ENCODE measurements at places on chromosomes 7 and 10.

DNA sequence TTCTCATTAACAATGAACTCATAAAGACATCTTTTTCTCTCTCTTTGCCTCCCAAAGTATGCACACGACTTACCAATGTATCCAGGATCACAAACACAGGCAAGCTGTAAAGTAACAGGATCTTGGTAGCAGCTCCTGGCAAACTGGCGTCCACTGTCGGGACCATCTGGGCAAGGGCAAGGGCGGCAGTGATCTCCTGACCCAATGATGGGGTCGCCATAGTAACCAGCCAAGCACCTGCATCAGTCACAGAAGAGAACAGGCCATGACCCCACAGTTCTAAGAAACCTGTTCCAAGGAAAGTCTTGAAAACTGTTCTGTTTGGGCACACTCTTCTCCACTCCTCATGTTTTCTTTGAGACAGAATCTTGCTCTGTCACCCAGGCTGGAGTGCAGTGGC is 47.6 kb downstream of the LAMB1 start:
- no peak for DNase-seq

DNA sequence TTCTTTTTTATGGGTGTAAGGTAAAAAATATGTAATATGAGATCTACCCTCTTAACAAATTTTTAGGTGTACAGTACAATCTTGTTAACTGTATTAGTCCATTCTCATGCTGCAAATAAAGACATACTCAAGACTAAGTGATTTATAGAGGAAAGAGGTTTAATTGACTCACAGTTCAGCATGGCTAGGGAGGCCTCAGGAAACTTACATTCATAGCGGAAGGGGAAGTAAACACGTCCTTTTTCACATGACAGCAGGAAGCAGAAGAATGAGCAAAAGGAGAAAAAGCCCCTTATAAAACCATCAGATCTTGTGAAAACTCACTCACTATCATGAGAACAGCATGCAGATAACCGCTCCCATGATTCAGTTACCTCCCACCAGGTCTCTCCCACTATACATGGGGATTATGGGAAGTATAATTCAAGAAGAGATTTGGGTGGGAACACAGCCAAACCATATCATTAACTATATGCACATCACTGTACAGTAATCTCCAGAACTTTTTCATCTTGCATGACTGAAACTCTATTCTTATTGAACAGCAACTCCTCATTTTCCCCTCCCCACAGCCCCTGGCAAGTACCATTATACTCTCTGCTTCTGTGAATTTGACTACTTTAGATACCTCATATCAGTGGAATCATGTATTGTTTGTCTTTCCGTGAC is 127.4 kb downstream of the WNT2 start:
- DNase-seq, result no peak

- no peak for DNase-seq
These were observed 87.4 kb downstream of the ELAPOR2 start for GRCh38 chr7:86972072-86972471.

GRCh38 chr10:127034034-127034633 is 128.9 kb downstream of the DOCK1 start:
- DNase-seq, result no peak

GRCh38 chr10:77715088-77715487 is 77.5 kb upstream of the KCNMA1 start:
- no peak for DNase-seq

GRCh38 chr7:94173436-94173835 is 169.3 kb upstream of the BET1 start:
- DNase-seq, result no peak

DNA sequence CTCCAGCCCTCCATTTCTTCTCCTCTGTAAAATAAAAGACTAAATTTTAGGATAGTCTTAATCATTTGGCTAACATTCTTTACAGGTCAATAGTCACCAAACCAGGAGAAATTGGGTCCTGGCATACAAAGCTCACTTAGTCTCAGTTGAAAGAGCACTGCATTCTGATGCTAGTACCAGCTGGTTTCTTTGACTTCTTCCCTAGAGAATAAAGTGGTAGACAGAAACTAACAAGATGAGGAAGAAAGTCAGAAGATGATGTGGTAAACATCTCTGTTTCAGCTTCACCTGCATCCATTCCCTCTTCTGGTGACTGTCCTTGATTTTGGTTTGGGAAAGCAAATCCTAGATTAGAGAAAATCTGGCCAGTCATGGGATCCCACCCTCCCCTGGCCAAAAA is 37.2 kb downstream of the NKX2-3 start:
- no peak for DNase-seq

- no peak for DNase-seq
These were observed 251.7 kb upstream of the PITRM1 start for GRCh38 chr10:3424111-3424851.

DNA sequence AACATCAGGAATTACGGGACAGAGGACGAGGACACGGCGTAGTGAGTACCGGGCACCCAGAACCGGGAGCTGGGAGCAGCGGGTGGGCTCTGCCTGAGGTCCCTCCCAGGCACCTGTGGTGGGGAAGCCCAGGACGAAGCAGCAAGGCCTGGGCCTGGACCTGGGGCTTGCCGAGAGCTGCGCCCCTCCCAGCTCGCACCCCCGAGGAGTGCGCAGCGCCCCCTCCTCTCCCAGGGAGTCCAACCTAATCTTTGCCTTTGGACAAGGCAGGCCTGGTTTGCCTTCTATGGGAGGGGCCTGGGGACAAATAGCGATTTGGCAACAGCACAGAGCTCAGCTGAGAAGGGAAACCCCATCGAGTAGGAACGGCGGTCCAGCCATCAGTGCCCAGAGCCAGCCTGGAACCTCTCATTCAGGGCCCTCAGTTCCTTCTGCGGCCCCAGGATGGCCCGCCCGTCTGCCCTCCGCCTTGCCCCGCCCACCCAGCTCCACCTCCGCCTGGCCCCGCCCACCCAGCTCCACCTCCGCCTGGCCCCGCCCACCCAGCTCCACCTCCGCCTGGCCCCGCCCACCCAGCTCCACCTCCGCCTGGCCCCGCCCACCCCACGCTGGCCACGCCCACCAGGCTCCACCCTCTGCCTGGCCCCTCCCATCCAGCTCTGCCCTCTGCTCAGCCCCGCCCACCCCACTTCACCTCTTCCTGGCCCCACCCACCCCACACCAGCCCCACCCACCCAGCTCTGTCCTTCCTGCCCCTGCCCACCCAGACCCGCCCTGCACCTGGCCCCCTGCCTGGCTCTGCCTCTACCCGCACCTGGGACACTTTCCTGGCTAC is 32.5 kb upstream of the KNDC1 start:
- DNase-seq, result no peak

- DNase-seq, result no peak
These were observed 31.9 kb downstream of the DUSP5 start for GRCh38 chr10:110529596-110530011.

- no peak for DNase-seq
These were observed 1.0 kb downstream of the CDK6 start for GRCh38 chr7:92835261-92835850.

DNA sequence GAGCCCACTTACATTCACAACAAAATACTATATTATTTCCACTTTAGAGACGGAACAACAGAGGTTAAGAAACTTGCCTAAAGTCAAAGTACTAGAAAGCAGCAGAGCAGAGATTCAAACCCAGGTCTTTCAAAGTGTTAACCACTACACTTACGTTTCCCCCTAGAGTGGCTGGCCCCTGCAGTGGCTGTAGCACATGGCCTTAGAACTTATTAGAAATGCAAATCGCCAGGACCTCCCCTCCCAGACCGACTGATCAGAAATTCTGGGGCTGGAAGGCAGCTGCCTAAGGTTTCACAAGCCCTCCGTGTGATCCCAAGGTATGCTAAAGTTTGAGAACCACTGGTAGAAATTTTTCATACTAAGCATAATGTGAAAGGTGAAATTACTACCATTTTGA is 8.1 kb downstream of the MPP7 start:
- no peak for DNase-seq

GRCh38 chr7:2853147-2853546 is 9.0 kb upstream of the GNA12 start:
- no peak for DNase-seq

DNA sequence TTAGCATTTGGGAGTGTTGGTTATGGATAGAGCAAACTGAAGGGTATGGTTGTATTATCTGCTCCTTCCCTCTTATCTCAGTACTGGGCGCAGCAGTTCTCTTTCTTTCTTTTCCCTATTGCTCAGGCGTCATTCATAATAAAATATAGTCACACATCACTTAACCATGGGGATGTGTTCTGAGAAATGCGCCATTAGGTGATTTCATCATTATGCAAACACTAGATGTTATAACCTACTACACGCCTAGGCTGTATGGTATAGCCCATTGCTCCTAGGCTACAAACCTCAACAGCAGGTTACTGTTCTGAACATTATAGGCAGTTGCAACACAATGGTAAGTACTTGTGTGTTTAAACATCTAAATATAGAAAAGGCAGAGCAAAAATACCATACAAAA is 401.7 kb downstream of the EXOC4 start:
- no peak for DNase-seq

DNA sequence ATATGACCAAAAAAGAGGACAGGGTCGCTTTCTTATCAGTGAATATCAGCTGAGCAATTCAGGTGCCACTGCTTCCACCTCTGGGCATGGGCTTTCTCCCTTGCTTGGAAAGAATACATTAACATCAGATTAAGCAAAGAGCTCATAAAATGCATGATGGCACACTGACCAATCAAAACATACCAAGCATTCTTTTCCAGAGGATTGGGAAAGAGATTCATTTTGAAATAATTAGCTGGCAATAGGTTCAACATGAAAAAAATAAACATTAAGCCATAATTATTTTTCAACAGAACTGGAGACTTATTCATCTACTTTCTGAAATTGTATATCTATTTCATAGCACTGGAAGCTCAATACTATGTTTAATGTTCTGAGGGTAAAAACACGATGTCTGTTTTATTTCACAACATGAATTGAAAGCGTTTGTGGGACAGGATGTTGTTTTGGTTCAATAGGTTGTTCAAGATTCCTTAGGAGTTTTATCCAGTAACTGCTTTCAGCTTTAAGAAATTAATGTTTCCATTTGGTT is 53.2 kb downstream of the TFAM start:
- DNase-seq, result no peak

- no peak for DNase-seq
These were observed 2.0 kb downstream of the PAOX start for GRCh38 chr10:133381036-133381435.

- DNase-seq, result no peak
These were observed 187.6 kb upstream of the ITGB1 start for GRCh38 chr10:33145451-33146188.

DNA sequence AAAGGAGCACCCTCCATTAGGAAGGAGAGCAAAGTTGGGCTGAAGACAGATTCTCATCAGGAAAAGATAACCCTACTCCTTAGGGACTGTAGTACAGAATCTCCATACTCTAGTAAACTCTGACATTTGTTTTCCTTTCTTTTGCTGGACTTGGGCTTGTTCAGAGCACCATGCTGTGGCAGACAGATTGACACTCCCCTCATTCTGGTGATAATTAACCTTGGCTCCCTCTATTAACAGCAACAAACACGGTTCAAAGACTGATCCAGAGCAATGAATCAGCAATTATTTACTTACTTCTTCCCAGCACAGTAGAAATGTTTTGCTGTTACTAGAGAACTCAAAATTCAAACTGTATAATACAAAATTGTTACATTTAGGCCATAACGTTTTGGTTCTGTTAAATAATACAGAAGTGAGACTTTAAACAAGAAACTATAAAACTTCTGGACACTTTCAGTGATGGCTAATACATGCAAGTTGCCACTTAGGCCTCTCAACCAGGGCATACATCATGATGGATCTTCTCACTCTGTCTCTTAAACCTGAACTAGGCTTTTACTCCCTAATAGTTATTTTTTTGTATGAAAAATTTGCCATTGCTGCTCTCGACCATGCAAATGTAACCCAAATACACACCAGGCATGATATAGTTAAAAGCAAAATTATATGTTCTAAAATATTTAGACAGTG is 639.0 kb downstream of the IPMK start:
- DNase-seq, result no peak

- no peak for DNase-seq
These were observed 100.1 kb downstream of the LSMEM1 start for GRCh38 chr7:112580717-112581435.

GRCh38 chr10:3150961-3151360 is 21.6 kb downstream of the PITRM1 start:
- no peak for DNase-seq

DNA sequence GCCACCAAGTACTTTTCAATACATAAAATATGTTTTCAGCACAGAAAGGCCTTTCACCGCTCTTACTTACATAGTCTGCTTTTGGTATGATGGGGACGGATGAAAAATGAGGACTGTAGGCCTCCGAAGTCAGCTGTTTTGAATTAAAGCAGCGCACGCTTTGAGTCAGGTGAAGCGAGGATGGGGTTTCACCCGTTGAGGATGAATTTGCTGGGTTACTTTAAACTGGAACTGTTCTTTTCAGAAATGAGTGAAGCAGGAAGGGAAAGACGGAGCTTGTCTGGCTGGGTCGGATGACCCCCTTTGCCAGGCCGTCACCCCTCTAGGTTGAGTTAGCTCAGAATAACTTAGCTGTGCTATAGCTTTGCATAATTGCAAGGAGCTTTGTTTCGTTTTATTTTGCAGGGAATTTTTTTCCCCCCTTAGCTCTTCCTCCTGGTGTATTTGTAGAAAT is 40.0 kb downstream of the CUX1 start:
- no peak for DNase-seq
